C1 segment of cervical spinal cord (tissue), 14 donors: ENCODE measurements at places on chromosomes 7 and 10.

DNA sequence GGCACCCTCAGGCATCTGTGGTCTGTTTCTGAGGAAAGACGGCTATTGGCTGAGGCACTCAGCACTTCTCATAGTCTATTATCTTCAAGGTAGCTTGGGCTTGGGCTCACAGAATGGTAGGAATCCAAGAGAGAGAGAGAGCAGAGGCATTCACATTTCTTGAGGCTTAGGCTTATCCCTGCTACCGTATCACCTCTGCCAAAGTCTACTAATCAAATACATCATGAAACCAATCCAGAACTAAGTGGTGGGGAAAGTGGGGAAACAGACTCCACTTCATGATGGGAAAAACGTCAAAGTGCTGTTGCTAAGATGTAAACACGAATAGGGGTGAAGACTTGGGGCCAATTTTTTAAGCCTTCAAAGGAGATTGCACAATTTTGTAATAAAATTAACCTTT lies 271.1 kb upstream of the SEMA3D start:
- no peak for DNase-seq

GRCh38 chr10:119029613-119030420 lies at the start of gene NANOS1:
Gene NANOS1, plus strand, starts transcription at chr10:119029714. Its CDS starts 88 bp downstream, at chr10:119029802.
- peak; percentile 35 for DNase-seq

DNA sequence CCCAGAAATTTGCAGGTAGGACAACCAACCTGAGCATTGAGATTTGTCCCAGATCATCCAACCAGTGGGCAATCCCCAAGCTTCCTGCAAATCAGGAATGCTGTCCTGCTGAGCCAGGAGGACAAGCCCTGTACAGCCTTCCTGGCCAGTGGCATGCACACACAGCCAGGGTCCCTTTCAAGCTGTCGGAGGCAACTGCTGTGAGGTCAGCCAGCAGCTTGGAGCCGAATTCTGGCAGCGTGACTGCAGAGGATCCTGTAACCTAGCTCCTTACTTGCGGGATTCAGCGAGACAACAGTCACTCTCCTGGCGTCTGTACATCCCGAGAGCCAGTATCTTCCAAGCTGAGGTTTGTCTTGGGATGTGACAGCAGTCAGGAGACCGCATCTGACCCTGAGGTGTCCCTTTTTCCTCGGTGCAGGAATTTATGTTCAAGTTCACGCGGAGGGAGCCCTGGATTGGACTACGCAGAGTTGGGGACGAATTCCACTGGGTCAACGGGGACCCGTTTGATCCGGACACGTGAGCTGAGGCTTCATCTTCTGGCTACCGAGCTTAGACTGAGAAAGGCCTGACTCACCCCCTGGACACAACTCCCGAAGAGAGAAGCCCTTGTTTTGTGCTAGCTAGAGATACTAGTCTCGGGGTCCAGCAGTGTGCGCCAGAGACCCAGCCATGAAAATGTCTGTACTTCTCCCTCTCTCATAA lies 18.3 kb downstream of the CLEC2L start:
- no peak for DNase-seq

DNA sequence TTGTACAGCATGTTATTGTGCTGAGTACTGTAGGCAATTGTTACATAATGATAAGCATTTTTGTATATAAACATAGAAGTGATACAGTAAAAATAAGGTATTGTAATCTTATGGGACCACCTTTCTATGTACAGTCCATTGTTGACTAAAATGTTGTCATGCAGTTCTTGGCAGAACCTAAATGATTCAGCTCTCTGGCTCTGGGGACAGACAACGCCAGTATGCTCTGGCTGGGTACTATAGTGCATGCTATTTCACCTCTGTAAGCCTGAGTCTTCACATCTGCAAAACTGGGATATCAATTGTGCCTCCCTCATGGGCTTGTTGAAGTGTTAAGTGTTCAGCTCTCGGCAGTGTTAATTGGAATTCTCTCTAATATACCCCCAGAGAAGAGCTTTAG lies 674.3 kb downstream of the INHBA start:
- DNase-seq = no peak

DNA sequence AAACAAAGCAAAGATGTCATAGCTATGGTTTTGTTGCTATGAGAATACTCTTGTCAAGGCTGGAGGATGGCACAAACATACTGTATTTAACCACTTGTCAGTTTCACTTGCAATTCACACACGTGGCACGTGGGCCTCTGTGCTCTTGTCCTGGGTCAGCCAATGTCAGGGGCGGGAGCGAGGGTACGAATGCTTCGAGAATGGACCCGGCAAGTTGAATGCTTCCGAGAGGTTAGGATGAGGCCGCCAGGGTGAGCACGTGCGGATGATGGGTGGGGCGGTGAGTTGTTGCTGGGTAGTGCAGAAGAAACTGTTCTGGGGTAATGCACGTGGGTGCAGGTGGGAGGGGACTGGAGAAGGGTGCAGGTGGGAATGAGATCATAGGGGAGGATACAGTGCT lies 10.4 kb upstream of the OCM2 start:
- no peak for DNase-seq

- DNase-seq = no peak
These were observed 14.5 kb downstream of the ANKIB1 start for GRCh38 chr7:92260248-92260781.

- no peak for DNase-seq
These were observed 58.7 kb downstream of the CYP51A1 start for GRCh38 chr7:92075455-92076158.

GRCh38 chr7:117772421-117772820 lies 100.8 kb downstream of the CTTNBP2 start:
- no peak for DNase-seq

DNA sequence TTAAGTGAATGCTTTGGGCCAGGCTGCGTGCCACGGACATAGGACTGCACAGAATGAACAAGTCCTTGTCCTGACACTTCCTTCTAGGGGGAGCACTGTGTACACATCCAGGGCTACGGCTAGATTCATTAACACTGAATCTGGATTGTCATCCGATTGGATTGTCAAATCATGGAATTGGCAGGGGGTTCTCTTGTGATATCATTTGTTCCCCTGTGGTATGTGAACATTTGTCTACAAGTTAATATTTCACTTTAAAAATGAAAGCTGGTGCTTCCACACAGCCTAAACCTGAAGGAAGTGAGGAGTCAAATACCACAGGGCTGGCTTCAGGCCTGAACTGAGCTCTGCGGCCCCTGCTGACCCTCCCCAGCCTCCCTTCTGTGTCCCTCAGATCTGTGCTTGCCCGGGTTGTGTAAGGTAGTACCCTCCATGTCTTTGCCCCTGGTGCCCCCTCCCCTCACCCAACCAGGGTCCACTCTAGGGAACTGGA lies 75.6 kb downstream of the SNX10 start:
- no peak for DNase-seq

- DNase-seq = no peak
These were observed 2.7 kb upstream of the CUL2 start for GRCh38 chr10:35092851-35093250.

DNA sequence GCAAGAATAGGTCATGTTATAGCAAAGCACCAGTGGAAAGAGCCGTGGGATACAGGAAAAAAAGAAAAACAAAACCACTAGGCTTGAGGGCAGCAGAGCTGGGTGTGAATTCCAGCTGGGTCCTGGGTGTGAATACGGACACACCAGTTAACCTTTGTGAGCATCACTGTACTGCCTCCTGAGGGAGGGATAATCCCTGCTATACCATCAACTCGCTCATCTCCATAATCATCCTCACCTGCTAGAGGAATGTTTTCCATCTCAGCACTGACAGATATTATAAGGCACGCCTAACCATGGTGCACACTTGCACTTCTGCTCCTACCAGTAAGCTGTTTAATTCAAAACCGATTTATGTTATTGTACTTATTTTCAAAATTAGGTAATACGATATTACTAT lies 62.2 kb downstream of the GSAP start:
- no peak for DNase-seq

DNA sequence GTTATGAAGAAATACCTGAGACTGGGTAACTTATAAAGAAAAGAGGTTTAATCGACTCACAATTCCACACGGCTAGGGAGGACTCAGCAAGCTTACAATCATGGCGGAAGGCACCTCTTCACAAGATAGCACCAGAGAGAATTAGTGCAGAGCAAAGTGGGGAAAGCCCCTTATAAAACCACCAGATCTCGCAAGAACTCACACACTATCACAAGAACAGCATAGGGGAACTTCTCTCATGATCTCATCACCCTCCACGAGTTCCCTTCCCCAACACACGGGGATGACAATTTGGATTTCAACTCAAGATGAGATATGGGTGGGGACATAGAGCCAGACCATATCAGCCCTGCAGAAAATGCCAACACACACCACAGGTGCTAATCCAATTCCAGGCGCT lies 218.7 kb downstream of the PARD3 start:
- DNase-seq = no peak

- no peak for DNase-seq
These were observed 49.5 kb upstream of the PPP2R2D start for GRCh38 chr10:131851346-131851745.

DNA sequence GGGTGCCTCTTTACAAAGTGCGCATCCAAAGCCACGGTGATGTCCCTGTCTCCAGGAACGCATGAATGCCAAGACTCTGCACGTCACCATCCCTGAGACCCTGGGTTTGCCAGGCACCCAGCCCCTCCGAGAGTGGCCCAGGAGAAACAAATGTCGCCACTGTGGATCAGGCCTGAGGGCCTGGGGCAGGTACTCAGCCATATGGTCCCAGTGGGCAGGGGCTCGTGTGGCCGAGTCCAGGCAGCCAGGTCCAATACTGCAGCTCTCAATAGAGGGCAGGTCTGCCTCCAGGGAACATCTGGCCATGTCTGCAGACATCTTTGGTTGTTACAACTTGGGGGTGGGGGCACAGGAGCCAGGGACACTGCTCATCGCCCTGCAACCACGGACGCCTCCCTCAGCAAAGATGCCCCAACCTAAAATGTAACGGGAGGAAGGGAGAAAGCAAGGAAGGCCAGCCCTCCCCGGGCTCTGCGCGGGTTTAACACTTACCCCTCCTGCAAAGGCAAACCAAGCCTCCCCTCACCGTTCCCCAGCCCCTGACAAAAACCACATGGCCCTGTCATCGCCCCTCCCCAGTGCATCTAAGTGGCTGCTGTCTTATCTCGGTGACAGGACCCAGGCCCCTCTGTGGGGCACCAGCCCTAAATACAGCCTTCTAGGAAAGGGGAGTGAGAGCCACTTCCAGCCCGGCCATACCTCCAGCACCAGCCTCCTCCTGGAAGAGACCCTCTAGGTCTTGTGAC lies 10.3 kb upstream of the PAPOLB start:
- DNase-seq = no peak
